ENCODE measurements at places on chromosomes 2 and 18.

GRCh38 chr2:97713296-97714083, at the start of gene ZAP70:
TSS of gene ZAP70 (plus strand) at chr2:97713576. CDS start at chr2:97724037, 10,461 bp downstream.
- DNase-seq: no peak

- no peak for DNase-seq
Observed at GRCh38 chr2:174802459-174802858, 38.2 kb upstream of the CHRNA1 start.

- DNase-seq: no peak
Observed at GRCh38 chr2:122519821-122520611, 764.6 kb downstream of the TSN start.

- no peak for DNase-seq
Observed at GRCh38 chr2:137892739-137893138, 71.5 kb upstream of the HNMT start.

- DNase-seq: no peak
Observed at GRCh38 chr2:104852090-104852666, 1.7 kb upstream of the POU3F3 start.

- no peak for DNase-seq
Observed at GRCh38 chr2:235901243-235901642, 266.9 kb downstream of the GBX2 start.

- DNase-seq: no peak
Observed at GRCh38 chr2:74017223-74017622, 32.5 kb downstream of the TET3 start.

DNA sequence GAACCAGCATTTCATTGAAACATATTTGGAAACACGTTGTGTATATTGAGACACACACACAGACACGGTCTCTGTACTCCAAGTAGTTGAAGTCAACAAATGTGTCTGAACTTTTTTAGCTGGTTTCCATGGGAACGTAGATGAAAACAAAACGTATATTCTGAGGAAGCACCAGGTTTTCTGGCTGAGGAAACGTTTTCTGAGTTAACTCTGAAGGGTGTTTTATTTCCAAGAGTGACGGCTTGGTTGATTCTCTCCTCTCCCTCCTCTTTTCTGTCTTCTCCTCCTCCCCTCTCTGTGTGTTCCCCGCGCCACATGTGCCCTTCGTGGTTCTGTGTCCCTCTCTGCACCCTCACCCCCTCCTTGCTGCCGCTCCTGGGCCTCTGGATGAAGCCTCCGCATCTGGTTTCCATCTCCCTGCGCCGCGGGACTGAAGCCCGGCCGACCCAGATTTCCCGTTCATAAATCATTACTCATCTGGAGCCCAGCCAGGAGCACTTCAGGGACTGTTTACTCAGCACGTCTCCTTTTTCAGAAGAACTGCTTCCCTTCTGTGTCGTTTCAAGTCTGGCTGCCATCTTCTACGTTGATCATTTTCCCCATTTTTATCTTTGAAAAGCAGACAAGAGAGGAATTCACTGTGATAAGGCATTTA, 122.7 kb downstream of the COL6A3 start:
- peak; percentile 73 for DNase-seq

DNA sequence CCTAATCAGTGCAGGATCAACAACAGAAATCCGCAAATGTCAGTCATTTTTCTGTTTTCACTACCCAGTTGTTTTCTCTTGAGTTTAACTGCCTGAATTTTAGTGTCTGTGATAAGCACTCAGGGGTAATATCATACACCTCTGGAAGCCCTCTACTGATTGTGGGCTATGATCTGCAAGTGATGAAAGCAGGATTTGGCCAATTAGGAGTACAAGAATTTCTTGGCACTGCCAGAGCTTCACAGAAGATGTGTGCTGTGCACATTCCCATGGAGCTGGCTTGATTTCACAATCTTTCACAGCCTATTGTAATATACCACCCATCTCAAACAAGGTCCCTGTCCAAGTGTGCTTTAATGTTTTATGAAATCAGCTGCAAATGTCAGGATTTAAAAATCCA, 27.3 kb upstream of the TDRD15 start:
- DNase-seq: no peak

- DNase-seq: no peak
Observed at GRCh38 chr2:168087401-168087800, 160.0 kb downstream of the STK39 start.

DNA sequence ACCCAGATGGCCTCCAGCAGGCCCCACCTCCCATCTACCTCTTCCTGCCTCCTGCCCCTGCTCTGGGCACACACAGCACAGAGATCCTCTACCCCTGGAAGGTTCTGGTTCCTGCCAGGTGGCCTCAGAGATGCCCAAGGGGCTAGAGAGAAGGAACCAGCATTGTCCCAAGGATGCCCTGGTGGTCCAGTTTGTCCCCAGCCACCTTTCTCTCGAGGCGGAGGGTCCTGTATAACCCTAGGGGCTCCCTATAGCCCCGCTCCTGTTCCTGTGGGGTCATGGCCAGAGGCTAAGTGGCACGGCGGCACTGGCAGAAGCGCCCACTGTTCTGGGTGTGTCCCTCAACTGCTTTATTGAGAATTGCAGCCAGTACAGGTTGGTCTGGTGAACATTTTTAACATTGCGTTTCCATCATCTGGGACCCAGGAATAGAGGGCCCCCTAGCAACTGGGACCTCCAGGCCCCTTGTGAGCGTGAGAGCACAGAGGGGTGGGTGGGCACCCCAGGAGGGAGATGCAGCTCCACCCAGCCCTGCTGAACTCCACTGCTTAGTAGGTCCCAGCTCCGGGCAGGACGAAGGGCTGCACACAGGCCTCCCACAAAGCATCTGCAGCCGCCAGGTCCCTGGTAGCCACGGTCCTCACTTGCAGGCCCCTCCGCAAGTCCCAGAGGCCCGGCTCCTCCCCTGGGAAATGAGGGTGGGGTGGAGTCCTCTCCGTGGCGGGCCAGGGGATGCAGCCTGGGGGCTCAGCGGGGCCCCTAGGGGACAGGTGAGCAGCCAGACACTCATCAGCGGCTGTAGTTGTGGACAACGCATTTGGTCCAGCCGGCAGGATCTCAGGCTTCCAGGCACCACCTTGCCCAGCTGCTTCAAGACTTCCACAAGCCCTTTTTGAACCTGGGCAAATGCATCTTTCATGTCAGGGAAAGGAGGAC, 33.1 kb downstream of the GPC1 start:
- DNase-seq: no peak
